ENCODE measurements at places on chromosomes 5 and 9.
A peak's percentile ranks its signal among the peaks of the same experiment; 100 is the strongest.

DNA sequence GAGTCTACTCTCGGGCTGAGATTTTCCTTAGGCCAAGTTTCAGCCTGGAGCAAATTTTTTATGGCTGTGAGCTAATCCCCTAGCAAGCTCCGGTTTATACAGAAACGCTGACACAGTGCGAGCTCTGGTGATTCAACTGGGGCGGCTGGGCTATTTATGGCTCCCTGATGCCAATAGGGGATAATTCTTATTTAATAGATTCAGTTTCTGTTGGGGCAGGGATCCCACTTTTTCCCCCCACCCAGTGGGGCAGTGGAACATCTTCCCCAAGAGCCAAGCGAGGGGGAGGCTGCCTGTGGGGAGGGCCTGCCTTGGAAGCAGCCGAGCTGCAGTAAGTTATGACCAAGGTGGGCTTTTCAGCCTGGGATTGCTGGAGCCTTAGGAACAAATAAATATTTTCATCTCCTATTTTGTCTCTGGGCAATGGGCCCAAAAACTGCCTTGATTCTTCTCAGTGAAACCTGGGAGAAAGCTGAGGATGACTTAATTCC, 129.1 kb downstream of the MACROH2A1 start:
- peak; percentile 92 for DNase-seq

- peak; percentile 76 for DNase-seq
Measured at GRCh38 chr5:92944903-92945604, 636.0 kb downstream of the NR2F1-AS1 start.

GRCh38 chr9:83061990-83062650, 822 bp downstream of the RASEF start:
- peak; percentile 18 for DNase-seq

- DNase-seq: peak; percentile 60
Measured at GRCh38 chr9:37174247-37174646, 53.9 kb downstream of the ZCCHC7 start.

- no peak for DNase-seq
Measured at GRCh38 chr9:28810388-28811075, 1237.3 kb upstream of the C9orf72 start.

All from adipocyte (in vitro differentiated cells).